AG04450 (cell line): ENCODE measurements at places on chromosomes 4 and X.

GRCh38 chr4:93342738-93343137 is 485.8 kb upstream of the ATOH1 start:
- no peak for DNase-seq

DNA sequence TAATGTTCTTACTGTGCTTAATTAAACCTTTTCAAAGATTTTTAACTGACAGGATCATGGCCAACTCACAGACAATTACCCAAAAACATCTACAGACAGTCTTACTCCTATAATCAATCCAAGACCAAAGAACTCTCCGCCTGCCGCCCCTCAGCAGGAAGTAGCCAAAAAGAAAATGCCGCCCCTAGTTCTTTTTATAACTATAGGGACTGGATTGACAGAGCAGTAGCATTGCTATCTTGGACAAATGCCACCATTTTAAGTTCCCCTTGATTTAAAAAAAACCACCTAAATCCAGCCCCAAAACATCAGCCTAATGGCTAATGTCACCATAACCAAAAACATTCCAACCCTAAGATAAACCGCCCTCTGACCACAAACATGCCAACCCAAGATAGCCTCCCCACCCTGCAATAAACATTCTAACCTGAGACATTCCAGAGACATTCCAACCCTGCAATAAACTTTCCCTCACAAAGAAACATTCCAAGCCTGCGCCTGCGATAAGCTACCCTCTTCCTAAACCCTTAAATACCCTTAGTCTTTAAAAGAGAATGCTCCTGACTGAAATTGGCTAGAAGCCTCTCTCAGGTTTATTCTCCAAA is 77.0 kb downstream of the COQ2 start:
- peak; percentile 36 for DNase-seq

- DNase-seq, result peak; percentile 6
Observed at GRCh38 chr4:122921971-122922876, at the start of gene NUDT6. Gene NUDT6, minus strand, starts transcription at chr4:122922597. Its CDS starts 25 bp downstream, at chr4:122922572.

- DNase-seq, result no peak
Observed at GRCh38 chr4:163535657-163536056, 41.2 kb downstream of the TMA16 start.

GRCh38 chrX:24777660-24778059 is 83.9 kb downstream of the POLA1 start:
- no peak for DNase-seq

GRCh38 chr4:6268650-6269615 is 717 bp upstream of the WFS1 start:
- no peak for DNase-seq

GRCh38 chr4:78386679-78387078 is 164.9 kb upstream of the ANXA3 start:
- no peak for DNase-seq

DNA sequence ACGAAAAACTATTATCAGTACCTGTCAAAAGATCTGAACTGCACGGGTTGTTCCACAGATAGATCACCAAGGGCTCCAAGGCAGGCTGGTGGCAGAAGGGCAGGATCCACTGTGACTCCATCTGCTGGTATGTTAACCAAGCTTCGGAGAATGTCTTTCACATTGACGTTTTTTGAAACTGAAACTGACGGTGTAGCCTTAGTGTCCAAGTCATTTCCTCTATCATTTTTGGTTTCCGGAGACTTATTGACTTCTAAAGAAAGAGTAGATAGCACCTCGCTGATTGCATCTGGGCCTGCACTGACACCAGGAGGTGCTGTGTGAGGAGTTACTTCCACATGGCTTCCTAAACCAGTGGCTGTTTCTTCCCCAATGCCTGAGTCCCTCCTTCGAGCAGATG is 186.9 kb downstream of the LRBA start:
- DNase-seq, result no peak

DNA sequence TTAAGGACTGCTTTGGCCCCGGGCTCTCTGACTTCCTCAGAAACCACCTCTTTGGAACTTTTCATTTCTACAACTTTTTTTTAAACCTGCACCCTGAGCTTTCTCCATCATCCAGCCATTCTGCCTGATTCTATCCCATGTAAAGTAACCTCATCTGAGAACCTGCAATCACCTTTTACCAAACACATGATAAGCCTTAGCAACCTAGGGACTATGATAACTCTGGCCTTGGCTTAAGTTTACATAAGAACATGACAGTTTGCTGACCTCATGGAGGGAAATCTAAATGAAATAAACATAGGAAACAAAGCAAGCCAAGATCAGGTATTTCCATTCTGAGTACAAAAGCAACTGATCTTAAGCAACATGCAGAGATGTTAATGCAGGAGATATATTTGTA is 15.7 kb upstream of the TMEM150C start:
- no peak for DNase-seq

GRCh38 chrX:21870494-21870893 is 14.7 kb downstream of the YY2 start:
- no peak for DNase-seq

GRCh38 chrX:78945186-78945912 is at the start of gene P2RY10:
Gene P2RY10, plus strand, starts transcription at chrX:78945391. Its CDS starts 15,130 bp downstream, at chrX:78960521.
- no peak for DNase-seq

GRCh38 chrX:53511322-53511721 is 77.2 kb upstream of the HSD17B10 start:
- DNase-seq, result no peak

GRCh38 chr4:103994059-103994458 is 274.3 kb upstream of the TACR3 start:
- DNase-seq, result no peak

- DNase-seq, result no peak
Observed at GRCh38 chr4:68597482-68597881, 21.4 kb upstream of the UGT2B17 start.

GRCh38 chr4:67092351-67092750 is 453.0 kb downstream of the CENPC start:
- DNase-seq, result no peak

DNA sequence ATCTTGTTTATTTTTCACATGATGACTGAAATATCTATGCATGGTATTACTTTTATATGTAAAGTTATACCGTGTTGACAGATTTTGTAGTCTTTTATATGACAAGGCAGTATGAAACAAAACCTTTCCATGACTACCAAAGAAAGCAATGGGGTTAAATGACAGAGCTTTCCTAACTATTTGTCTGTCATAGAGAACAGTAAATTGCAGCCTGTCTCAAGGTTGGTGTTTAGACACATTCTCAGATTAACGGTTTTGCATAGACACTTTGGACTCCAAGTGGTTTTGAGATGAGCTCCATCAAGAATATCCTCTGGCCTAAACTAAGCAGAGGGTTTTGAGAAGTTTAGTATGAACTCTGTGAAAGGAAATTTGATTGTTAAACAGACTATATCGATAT is 180.7 kb upstream of the TENM3 start:
- no peak for DNase-seq

DNA sequence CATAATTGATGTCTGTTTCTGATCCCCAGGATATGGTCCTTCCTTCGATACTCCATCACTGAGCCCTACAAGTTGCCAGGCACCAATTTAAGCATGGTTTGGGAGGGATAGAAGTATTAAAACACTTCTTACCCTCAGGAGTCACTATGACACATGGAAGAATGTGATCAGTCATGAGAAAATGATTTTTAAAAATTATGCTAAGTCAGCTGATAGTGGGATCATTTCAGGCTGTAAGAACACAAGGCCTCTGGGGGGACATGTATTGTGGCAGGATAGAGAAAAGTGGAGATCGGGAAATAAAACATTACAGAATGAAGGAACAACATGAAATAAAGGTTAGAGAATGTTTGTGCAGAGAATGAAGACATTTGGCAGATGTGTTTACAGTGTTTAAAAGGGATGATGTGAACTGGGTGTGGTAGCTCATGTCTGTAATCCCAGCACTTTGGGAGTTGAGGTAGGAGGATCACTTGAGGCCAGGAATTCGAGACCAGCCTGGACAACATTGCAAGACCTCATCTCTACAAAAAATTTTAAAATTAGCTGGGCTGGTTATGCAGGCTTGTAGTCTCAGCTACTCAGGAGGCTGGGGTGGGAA is 64.0 kb downstream of the ELOVL6 start:
- DNase-seq, result no peak

DNA sequence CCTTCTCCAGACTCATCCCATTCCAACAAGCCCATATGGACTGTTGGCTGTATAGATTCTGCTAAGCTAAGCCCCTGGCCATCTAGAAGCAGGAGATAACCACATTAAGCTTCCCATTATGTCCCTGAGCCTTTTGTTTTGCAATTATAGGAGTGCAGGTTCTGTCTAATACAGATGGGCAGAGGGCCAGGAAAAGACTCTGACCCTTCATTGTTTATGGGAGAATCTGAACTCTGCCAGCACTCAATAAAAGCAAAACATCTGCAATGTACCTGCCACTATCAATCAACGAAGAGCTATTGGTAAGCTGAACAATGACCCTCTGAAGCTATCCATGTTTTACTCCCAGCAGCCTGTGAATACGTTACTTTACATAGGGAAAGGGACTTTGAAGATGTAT is 207.3 kb upstream of the CLNK start:
- no peak for DNase-seq

GRCh38 chrX:143165778-143166177 is 140.1 kb downstream of the SPANXN4 start:
- DNase-seq, result no peak

DNA sequence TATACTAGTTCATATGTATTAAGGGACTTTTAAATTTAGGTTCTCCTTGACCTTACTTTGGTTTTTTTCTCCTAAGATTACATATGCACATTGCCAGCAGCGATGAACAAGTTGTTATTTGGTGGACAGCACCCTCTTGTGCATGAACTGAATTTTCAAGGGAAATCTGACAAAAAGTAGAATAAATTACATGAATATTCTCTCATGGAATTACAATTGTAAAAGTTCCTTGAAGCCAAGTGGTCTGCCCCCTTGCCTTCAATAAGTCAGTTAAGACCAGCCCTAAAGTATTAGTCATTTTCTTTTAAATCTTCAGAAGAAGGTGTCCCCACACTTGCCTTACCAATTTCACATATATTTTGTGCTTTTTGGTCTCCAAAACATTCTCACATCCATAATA is 30.7 kb upstream of the SMARCA5 start:
- DNase-seq, result peak; percentile 36

- DNase-seq, result no peak
Observed at GRCh38 chr4:77501240-77501639, 104.4 kb upstream of the CXCL13 start.

GRCh38 chrX:9122519-9123245 is 88.8 kb upstream of the FAM9B start:
- DNase-seq, result no peak

DNA sequence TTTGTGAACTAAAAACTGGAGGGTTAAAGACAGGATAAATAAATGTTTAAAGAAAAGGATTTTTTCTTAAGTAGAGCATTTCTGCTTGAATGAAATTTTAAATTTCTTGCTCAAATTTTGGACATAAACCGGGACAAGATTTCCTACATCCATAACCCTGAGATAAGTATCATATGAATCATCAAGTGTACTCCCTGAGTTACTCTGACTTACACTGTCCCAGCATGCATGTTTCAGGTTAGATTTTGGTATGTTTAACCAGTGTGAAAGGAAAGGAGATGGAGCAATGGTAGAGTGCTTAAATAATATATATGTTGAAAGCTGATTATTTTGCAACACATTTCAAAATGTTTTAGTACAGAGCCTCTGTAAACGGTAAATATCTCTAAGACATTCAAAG is 175.2 kb downstream of the ADGRL3 start:
- DNase-seq, result no peak

DNA sequence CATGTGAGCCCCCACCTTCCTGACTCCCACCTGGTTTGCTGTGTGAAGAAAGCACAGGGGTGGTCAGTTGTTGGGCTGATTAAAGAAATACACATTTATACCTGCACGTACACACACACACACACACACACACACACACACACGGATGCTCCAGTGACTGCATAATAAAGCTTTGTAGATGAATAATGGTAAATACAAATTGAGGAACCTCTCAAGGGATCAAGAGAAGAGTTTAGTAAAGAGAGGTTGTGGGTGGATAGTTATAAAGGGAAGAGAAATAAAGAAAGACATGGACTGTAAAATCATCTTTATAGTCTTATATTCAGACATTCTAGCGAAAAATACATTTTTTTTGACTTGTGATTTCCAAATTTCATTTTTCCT is 144.1 kb downstream of the MGST2 start:
- no peak for DNase-seq

DNA sequence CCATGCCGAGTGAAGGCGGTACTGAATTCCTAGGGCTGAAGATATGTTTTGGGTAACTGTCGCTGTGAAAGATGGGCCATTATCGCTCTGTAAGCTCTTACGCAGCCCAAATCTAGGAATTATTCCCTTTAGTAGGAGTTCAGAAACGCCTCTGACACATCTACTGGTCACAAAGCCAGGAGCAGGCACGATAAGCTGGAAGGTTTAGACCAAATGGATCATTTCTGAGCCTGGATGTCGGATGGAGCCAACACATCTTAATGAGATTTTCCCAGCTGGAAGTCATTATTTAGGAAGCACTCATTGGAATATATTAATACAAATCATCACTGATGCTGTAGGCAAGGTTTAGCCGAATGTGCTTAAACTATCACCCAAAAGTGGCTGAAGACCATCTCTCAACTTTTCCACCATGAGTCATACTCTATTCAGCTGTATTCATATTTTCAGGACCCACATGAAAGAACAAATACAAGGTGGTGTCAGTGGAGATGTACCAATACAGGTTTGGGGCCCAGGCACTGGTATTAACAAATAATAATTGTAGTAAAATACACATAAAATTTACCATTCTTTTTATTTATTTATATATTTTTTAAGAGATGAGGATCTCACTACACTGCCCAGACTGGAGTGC is 34.2 kb upstream of the ATRX start:
- no peak for DNase-seq

DNA sequence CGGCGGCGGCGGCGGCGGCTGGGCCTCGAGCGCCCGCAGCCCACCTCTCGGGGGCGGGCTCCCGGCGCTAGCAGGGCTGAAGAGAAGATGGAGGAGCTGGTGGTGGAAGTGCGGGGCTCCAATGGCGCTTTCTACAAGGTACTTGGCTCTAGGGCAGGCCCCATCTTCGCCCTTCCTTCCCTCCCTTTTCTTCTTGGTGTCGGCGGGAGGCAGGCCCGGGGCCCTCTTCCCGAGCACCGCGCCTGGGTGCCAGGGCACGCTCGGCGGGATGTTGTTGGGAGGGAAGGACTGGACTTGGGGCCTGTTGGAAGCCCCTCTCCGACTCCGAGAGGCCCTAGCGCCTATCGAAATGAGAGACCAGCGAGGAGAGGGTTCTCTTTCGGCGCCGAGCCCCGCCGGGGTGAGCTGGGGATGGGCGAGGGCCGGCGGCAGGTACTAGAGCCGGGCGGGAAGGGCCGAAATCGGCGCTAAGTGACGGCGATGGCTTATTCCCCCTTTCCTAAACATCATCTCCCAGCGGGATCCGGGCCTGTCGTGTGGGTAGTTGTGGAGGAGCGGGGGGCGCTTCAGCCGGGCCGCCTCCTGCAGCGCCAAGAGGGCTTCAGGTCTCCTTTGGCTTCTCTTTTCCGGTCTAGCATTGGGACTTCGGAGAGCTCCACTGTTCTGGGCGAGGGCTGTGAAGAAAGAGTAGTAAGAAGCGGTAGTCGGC is 528 bp downstream of the FMR1 start:
- no peak for DNase-seq

- no peak for DNase-seq
Observed at GRCh38 chr4:108426493-108426892, 193.9 kb upstream of the RPL34 start.
